ENCODE measurements at places on chromosomes 12 and 14.
A peak's percentile ranks its signal among the peaks of the same experiment; 100 is the strongest.

GRCh38 chr12:85669911-85670310, 166.3 kb downstream of the RASSF9 start:
- no peak for DNase-seq

DNA sequence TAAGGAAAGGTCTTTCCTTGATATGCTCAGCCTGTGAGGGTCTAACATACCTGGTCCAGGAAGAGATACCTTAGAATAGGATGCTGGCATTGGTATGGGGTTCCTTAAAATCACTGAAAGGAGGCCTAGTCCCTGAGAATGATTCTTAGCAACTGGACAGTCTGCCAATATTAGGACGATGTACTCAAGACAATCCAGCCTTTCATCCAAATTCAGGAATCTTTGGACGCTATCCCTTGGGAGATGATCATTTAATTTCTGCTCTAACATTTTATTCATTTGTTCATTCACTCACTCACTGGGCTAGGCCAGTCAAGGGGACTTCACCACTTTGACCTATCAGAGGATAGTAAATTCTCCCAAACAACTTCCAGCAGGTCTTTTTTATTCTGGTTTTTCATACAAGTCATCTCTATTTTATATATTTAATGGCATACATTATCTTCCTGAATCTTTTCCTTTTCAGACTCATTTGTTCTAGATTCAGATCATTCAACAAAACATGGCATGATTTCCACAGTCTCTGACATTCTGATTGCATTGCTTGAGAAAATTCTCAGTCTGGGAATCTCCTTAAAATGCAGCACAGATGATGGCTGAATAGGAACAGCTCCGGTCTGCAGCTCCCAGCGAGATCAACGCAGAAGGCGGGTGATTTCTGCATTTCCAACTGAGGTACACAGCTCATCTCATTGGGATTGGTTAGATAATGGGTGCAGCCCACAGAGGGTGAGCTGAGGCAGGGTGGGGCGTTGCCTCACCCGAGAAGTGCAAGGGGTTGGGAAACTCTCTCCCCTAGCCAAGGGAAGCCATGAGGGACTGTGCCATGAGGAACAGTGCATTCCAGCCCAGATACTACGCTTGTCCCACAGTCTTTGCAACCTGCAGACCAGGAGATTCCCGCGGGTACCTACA, 118.0 kb upstream of the PRICKLE1 start:
- DNase-seq = no peak

DNA sequence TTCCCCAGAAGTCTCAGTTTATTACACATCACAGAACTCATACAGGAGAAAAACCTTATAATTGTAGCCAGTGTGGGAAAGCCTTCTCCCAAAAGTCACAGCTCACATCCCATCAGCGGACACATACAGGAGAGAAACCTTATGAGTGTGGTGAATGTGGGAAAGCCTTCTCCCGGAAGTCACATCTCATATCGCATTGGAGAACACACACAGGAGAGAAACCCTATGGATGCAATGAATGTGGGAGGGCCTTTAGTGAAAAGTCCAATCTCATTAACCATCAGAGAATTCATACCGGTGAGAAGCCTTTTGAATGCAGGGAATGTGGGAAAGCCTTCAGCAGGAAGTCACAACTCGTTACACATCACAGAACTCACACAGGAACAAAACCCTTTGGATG, 20.1 kb downstream of the ZNF84 start:
- no peak for DNase-seq

DNA sequence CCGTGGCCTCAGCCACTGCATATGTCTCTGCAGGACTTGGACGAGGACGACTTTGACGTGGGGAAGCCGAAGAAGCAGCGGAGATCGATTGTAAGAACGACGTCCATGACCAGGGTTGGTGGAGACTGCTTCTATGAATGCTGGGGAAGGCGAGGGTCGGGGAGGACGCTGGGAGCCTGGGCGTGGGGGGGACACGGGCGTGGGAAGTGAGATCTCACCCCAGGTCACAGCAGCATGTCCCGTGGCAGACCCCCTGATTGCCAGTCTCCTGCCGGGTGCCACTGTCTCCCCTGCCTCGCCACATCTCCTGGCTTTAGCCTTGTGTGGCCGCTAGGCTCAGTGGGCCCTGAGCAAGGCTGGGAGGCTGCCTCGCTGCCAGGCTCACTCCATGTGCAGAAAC, 29.9 kb upstream of the TEX22 start:
- DNase-seq = no peak

DNA sequence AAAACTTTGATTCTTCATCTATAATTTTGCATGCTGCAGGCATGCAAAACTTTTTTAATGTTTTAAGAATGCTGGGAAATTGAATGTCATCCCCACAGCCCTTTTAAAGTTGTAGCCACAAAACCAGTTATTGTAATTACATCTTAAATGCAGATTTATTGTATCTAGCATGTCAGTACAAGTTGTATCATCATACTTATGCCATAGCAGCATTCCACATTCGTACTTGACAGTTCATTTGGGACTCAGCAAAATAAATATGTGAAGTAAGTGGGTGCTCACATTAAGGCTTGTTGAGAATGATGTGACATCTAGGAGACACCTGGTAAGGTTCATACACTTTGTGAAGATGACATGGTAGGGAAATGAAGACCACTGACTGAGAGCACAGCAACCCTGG, 44.0 kb upstream of the GZMB start:
- DNase-seq = no peak

GRCh38 chr12:30519535-30519934, 176.1 kb downstream of the IPO8 start:
- DNase-seq = no peak

- DNase-seq = no peak
Measured at GRCh38 chr14:104512771-104513640, 66.6 kb upstream of the C14orf180 start.

DNA sequence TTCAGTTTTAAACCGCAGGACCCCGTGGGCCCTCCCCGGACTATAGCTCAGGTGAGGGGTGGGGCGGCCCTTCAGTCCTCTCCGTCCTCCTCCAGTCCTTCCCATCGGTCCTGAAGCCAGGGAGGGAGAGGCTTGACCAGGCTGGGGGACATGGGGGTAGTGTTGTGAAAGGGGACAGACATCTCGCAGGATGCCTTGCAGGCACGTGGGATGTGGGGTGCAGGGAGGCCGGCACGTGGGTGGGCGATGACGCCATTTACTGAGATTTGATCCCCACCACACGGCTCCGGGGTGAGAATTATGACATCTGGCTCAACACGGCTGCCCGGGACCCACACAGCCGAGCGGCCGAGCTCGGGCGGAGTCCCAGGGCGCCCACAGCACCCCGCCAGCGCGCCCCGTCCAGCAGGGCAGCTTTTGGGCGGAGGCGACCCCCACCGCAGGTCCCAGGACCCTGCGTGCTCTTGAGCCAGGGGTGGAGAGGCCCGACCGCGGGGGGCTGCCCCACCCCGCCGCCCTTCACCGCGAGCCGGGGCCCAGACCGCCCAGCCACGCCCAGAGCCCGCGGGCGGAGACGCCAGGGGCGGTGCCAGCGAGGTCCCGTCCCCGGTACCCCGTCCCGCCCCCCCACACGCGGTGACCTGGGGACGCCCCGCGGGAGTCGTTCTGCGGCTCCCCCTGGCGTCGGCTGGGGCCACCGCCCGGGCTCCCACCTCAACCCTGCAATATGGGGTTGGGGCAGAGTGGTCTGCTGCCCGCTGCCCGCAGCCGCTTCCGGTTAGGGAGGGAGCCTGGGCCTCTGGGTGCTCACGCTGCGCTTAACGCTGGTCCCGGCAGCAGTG, 3.3 kb upstream of the EXOC3L4 start:
- DNase-seq = peak; percentile 78

- no peak for DNase-seq
Measured at GRCh38 chr14:56309198-56309597, 191.0 kb downstream of the PELI2 start.

DNA sequence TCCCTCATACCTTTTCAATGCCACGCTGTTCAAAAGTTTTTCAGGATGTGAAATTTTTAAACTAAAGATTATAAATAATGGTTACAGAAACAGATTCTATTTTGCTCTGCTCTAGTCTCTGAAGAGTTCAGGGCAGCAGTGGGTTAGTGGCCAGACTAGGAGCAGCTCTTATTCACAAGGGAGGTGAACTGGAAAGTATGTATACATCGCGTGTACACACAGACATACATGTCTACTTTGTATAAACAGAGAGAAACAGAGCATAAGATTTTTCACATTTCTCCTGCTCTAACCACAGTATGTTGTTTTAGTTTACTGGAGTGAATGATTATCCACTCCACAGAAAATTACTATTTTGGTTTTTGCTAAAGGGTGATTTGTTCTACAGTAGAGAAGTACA, 74.4 kb upstream of the CRY1 start:
- DNase-seq = no peak

DNA sequence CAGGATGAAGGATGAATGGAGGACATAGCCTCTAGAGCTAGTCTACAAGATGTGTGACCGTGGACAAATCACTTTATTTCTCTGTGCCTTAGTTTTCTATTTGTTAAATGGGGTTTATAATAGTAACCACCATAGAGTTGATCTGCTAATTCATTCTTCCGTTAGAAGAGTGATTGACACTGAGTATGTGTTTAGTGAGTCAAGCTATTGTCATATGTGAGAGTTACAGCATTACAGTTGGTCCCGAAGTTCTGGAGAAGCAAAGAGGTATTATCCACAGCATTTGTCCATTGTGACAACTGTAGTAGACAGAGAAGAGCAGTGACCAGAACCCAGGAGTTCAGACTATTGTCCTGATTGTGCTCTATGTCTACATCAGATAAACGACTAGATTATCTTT, 14.1 kb downstream of the FAR2 start:
- DNase-seq = no peak

DNA sequence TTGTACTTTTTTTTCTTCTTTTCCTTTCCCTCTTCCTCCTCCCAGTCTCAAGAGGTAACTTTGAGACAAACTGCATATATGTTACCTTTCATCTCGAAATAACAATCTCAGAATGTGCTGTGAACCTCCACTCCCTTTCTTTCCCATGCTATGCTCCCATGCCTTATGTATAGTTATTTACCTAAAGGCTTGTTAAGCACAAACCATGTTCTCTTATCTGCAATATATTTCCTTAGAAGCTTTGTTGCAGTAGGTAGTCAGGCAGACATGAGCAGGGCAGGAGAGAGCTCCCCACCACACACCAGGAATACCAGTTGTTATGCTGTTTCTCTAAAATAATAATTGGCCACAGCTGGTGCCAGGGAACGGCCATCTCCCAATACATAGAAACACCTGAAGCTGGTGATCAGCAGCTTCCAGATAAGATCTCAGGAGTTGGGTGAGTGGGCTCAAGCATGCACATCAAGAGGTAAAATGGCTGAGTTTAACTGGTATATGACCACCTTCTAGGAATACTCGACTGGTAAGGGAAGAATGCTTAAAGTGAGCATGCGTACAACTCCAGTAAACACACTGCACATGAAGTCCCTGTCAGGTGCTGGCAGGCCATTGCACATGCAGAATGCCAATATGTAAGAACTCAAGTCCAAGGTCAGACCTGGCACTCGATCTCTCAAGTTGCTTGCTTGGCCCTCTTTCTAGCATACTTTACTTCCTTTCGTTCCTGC, 14.8 kb upstream of the DHRS2 start:
- DNase-seq = no peak

DNA sequence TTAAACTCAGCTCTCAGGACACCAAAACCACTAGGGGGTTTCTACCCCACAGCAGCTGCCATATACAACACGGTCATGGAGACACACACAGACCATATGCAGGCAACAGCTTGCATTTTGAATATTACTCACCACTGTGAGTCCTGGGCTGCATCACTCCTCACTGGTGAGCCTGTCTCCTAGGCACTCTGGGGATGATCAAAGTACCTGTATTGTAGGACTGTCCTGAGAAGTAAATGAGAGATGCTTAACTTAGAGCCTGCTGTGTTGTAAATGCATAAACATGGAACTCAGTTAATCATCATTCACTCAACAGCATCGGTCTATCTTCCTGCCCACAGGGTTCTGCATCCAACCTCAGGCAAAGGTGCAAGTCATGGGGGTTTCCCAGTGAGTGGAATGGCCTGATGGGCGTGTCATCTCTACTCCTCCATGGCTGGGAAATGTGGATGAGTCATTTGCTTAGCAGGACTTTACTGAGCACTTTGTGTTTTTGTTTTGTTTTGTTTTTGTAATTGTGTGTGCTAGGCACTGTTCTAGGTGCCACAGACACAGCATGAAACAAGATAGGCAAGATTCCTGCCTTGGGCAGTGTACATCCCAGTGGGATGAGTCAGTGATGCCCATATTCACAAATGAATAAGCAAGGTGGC, 1141.2 kb upstream of the TMEM132C start:
- DNase-seq = no peak

- no peak for DNase-seq
Measured at GRCh38 chr14:88352698-88353097, 29.6 kb upstream of the KCNK10 start.

GRCh38 chr14:28751467-28752058, 15.0 kb upstream of the FOXG1 start:
- DNase-seq = no peak

DNA sequence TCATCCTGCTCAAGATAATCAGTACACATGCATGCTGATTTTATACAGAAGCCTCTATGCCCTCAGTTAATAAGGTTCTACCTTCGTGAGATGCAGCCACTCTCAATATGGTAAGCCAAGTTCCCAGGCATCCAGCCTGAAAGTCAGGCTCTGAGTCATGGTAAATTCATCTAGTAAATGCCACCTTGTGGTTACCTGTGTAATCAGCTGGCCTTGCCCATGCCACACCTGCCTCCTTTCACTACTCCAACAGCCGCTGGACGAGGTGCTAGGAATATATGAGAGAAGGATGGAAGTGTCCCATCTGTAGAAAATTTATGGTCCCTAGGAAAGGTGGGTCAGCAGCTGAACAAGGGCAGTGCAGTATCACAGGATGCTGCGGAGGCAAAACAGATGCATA, 207.3 kb downstream of the SSPN start:
- no peak for DNase-seq
